Amygdala (tissue), 56 donors: ENCODE measurements at places on chromosomes 2 and 18.

DNA sequence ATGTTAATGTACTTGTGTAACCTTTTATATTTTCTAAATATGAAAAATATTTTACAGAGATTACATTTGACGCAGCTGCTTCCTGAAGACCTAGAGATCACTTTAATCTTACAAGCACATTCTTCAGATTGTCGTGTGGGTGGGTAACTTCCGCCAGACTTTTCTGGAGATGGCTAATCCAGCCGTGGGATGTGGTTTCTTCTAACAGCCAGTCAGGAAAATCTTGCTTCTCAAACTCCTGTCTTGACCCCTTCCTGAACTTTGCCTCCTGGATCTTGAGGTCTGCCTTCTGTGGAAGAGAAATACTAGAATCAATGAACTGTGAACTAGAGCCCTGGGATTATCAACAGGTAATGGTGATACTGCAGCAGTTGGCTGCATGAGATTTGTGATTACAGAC, 401.6 kb upstream of the TNP1 start:
- no peak for DNase-seq

DNA sequence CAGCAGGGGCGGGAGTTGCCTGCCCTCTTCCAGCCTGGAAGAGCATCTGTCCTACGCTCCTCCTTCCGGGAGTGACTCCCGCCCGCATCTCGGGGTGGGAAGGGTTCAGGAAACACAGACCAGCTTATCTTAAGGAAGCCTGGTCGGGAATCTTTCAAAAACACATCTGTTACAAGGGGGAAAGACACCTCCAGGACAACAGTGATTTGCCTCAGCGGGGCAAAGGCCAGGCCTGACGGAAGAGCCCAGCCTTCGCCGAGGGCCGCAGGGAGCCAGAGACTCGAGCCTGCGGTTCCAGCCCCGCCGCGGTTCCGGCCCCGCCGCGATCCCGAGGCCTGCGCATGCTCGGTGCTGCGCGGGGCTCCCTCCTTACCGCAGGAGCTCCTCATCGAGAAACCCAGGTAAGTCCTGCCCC, 38.1 kb upstream of the TGIF1 start:
- no peak for DNase-seq

- DNase-seq, result no peak
Measured at GRCh38 chr2:204357286-204357685, 188.0 kb upstream of the PARD3B start.

GRCh38 chr2:218806346-218806978, 24.5 kb downstream of the CYP27A1 start:
- no peak for DNase-seq

DNA sequence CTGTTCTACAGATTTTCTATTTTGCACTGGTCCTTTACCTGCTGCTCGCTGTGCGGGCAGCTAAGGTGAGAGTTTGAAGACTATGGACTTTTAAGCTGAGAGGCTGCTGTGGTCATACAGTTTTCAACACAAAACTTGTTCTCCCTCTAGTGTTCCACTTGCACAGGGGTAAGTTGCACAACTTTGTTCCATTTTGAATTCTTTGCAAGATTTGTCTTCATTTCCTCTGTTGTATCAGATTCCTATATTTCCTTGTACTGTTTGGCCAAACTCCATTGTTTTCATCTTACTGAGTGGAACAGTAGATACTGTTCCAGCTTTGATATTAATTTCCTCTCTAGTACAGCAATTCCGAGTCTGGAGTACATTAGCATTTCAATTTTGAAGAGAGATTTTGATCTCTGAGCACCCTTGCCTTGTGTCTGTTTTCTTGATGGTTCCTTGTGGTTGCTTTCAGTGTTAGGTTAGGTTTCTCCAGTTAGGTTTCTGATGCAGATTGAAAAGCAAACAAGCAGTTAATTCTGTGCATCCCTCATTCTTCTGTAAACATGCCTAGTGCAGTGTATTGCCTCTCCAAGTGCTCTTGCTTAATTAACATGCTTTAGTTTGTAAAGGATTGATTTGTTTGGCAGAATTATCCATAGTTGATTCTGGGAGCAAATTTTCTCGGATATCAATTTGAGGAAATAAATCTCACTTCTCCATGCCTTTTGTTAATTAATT, 188.8 kb downstream of the PTPRM start:
- no peak for DNase-seq

GRCh38 chr2:64652231-64653108, 1.2 kb downstream of the SERTAD2 start:
- DNase-seq, result no peak

DNA sequence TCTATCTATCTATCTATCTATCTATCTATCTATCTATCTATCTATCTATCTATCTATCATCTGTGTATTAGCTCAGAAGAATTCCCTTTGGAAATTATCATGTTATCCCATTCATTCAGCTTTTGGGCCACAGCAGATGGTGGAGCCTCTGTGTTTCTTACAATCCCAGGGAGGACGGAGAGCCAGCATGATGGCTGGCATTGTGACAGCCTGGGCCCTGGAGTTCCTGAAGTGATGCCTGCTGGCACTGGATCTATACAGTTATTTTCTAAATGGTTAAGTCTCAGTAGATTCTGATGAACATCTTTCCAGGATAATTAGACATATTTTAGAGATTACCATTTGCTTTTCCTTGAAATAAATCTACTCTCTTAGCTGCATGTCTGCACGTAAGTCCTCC, 385.4 kb upstream of the NXPH2 start:
- DNase-seq, result no peak

GRCh38 chr18:23437357-23438045, 15.6 kb upstream of the RIOK3 start:
- DNase-seq, result peak; percentile 66

DNA sequence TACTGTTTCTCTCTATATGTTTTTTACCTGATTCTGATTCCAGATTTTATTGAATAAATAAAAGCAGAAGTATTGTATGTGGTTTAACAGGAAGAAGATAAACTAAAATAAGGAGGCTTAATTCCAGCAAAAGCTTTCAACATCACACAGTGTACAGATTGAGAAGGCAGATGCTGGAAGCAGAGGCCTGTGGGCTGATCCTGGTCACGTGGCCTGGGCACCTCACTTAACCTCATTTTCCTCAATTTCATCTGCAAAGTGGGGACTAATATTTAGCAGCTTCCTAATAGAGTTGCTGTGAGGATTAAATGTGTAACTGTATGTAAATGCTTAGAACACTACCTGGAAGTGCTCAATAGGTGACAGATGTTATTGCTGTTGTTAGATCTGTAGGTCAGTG, 58.0 kb downstream of the CDCA7 start:
- no peak for DNase-seq
